ENCODE measurements at places on chromosomes 13 and 19.

- no peak for DNase-seq
These were observed 3.0 kb downstream of the CLPP start for GRCh38 chr19:6364353-6364752.

GRCh38 chr19:597406-598315, 8.0 kb downstream of the HCN2 start:
- DNase-seq, result no peak

- no peak for DNase-seq
These were observed 1397.0 kb downstream of the UQCRFS1 start for GRCh38 chr19:27815985-27816384.

- DNase-seq, result no peak
These were observed 15.5 kb upstream of the CYP4F2 start for GRCh38 chr19:15913384-15913783.

GRCh38 chr19:57317503-57317902, 2.8 kb upstream of the ZNF543 start:
- DNase-seq, result no peak

GRCh38 chr19:18665771-18666202, 17.7 kb upstream of the CRTC1 start:
- no peak for DNase-seq

DNA sequence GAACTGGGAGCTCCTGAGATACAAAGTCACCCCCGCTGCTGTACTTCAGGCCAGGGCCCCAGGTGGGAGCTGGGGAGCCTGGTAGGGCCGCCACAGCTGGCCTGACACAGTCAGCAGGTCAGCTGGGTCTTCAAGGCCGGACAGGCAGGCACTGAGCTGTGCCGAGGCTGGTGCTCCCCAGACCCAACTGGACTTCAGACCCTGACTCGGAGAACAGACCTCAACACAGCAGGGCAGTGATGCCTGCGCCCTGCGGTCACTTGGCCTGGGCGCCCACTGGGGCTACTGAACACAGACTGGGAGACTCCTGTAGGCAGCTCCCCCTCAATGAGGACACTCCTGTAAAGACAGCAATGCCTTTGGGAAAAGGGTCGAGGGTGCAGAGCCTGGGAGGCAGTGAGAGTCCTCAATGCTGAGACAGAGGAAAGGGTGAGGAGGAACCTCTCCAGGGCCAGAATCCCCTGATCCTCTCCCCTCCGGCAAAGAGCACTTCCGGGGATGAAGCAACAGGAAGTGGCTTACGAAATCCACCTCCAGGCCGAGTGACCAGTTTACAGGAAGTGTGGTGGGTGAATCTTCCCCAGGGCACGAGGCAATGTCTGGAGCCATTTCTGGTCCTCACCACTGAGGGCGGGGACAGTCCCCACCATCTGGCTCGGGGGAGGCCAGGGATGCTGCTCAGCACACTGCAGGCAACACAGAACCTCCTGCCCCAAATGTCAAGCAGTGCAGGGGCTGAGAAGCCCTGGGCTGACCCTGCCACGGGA, 40.8 kb upstream of the ISYNA1 start:
- DNase-seq, result peak; percentile 76

- DNase-seq, result no peak
These were observed 6.9 kb upstream of the ZNF580 start for GRCh38 chr19:55633861-55634260.

Data from 8988T (cell line).